Mucosa of descending colon (tissue), 3 donors: ENCODE measurements at places on chromosomes 4 and X.
A peak's percentile ranks its signal among the peaks of the same experiment; 100 is the strongest.

- DNase-seq: no peak
These were observed 36.9 kb upstream of the ADGRA3 start for GRCh38 chr4:22552812-22553211.

DNA sequence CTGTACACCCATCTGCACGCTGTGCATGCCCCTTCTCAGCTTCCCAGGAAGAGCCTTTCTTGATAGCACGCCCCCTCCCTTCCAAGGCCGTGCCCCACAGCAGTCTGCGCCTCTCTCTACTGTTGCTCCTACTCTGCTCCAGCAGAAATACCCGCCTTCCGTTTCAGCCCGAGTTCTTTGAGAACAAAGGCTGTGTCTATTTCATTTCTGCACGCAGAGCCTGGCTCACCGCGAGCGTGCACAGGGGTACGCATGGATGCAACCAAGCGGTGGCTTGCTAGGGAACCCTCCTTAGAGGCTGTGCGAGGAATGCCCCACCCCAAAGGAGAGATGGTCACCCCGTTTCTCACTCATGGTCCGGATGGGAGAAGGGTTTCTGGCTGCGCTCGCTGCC, 485 bp downstream of the AADAT start:
- DNase-seq: no peak

- DNase-seq: peak; percentile 73
These were observed 172.7 kb downstream of the NHS start for GRCh38 chrX:17547658-17548057.

GRCh38 chr4:48967631-48968030, 18.4 kb upstream of the CWH43 start:
- no peak for DNase-seq

DNA sequence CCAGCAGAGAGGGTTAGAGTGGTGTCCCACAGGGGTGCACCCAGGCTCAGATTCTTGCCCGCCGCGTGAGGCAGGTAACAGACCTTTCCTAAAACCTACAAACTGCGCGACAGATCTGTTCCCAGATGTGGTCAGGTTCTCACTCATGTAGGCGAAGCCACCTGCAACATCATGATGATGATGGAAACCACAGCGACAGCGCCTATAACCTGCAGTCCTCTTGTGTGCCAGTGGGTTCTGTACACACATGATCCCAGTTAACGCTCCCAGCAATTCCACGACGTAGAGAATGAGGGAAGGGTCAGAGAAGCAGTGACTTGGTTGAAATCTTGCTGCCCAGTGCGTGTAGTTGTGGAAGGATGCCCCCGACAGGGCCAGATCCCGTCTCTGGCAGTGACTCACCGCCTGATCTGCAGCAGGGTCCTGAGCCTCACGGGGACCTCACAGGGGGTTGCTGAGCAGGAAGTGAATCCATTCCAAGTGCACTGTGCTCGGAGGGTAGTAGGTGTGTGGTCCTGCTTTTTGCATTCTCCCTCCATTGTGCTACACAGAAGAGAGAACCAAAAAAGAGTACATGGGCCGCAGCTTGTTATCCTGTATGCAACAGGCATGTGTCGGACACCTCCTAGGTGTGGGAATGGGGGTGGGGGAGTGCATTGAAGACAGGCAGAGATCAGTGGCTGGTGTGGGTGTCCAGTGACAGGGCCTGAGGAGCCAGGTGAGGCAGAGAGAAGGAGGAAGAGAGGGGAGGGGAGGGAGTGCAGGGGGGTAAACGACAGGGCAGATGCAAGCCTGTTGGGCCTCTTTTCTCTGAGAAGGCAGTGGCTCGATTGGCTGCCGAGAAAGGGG, 66.6 kb downstream of the MTMR1 start:
- no peak for DNase-seq
